ENCODE measurements at places on chromosomes 12 and 14.

- DNase-seq: no peak
Measured at GRCh38 chr12:65827342-65827741, 3.1 kb downstream of the HMGA2 start.

DNA sequence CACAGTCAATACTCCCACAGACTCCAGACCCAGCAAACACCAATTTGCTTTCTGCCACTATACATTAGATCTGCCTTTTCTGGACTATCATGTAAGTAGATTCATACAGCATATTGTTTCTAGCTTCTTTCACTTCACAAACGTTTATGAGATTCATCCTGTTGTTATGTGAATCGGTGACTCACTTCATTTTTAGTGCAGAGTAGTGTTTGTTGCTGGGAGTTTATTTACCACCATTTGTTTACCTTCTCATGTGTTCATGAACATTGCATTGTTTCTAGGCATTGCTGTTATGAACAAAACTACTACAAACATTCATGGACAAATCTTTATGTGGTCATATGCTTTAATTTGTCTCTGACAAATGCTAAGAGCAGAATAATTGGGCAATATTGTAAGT, 807.8 kb upstream of the TMEM132C start:
- DNase-seq: no peak

DNA sequence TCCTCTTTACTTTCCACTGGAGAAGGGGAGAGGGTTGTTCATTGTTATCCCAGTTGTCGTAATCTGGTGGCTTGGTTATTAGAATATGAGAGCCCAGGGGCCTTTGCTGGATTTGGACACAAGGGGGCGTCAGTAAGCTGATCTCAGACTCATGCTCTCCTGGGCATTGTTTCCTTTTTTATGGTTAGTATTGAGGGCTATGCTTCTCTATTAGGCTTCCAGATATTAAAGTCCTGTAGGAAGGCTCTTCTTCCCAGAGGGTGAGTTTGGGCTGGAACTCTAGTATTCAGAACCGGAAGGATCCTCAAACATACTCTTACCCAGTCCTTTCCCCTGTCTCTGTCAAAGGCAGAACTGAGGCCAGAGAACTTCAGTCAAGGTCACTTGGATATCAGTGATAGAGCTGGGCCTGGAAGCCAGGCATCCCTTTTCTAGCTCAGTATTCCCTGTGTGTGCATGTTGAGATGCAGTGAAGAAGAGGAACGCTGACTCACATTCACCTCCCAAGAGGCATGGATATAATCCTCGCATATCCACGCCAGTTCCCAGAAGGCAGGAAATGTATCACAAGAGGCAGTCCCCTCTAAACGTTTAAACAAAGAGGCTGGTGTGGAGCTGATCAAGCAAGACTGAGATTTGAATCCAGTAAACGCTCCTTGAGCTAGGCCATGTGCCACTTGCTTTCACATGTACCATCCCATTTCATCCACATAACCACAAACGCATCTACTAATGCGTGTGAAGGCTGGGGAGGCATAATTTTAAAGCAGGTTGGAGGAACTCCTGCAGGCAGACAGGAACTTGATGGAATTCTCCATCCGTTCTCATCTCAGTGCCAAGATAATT, 41.6 kb downstream of the UBE3B start:
- peak; percentile 64 for DNase-seq

DNA sequence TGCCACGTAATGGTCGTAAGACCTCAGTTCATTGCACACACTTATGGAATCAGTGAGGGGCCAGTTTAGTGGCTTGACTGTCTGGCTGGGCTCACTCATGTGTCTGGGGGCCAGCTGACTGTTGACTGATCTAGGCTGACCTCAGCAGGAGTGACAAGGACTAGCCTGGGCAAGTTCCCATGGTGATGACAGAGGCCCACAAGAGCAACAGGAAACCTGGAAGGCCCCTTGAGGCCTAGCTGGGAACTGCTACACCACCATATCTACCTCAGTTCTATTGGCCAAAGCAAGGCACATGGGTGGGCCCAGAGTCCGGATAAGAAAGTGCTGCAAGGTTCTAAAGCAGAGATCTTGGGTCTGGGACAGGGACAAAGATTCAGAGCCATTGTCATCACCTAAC, 21.3 kb upstream of the RFLNA start:
- no peak for DNase-seq

DNA sequence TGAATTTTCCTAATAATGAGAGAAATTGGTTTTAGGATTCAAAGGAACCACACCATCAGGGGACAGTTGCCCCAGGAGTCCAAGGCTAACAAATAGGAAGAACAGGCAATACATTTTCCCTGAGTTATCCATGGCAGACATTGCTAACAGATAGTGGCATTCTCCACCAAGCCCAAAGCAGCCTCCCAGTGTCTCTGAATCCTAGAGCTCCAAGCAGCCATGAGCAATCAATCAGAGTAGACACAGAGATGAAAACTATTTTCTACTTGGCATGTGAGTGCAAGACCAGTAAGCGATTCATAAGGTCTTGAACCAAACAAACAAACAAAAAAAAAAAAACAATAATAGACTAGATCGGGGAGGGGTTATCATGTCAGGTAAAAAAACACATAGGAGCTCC, 515.7 kb downstream of the MED13L start:
- DNase-seq: no peak

DNA sequence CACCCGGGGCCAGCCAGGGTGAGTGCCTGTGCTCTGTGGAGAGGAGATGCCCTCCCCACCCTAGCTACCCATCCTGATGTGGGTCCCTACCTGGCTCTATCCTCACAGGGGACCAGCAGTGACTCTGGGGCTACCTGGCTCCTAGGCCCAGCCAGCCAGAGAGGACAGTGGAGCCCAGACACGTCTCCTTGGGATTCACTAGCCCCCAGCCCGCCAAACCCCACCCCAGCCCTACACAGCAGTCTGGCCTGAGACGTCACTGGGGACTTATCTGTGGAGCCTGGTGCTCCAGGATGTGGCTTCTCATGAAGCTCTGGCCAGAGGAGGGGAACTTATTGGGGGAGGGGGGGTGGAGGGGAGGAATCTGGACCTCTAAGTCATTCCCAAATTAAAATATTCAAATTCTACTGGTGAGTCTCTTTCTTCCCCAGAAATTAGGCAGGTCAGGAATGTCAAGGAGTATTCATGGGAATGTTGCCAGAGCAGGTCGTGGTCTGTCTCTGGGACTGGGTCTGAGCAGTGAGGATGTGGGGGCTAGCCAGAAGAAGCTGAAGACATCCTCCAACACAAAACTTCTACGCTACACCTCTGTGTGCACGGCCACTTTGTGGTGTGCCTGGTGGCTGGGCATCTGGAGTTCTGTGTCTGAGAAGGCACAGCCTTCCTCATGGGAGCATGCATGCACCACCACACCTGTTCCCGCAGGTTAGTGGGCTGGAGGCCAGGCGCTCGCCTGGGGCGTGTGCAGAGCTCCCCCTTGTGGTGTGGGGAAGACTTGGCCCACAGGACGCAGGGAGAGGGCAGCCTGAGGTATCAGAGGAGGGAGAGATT, 2.7 kb downstream of the CMTM5 start:
- DNase-seq: peak; percentile 85

GRCh38 chr14:60332869-60333268, 83.8 kb downstream of the PPM1A start:
- DNase-seq: no peak

DNA sequence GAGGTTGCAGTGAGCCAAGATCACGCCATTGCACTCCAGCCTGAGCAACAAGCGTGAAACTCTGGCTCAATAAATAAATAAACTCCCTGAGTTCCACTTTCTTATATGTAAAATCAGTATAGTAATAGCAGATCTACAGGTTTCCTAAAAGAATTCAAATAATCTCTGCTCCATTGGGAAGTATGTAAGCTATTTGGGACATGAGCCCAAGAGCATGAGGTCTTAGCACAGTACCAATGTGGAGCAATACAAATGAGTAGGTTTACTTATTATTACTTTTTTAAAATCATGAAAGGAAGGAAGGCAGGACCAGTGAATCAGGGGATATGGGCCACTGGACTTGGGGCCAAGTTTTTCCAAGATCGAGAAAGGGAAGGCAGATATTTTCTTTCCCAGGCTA, 216.9 kb upstream of the DIO2 start:
- no peak for DNase-seq

DNA sequence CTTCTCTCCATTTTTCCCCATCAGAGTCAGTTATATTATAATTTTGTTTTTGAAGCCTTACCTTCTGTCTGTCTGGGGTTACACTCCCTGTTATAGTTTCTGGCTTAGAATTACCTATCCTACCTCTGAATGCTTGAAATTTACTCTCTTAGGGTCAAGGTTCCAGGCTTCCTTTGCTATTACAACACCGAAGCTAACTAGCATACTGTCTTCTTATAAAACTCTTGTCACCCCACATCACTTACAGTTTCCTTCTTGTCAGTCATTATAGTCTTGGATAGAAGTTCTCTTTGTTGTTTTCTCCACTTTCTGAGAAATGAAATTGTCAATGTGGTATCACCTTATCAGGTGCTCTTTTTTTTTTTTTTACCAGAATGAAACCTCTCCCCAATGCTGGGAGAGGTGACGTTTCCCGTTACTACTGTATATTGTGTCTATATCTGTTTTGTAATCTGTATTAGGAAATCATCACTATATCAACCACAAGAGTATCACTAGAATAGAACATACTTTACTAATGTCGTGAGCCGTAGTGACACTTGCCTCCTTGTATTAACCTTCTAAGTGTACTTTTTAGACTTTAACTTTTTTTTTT, 69.2 kb upstream of the PSMA6 start:
- no peak for DNase-seq

DNA sequence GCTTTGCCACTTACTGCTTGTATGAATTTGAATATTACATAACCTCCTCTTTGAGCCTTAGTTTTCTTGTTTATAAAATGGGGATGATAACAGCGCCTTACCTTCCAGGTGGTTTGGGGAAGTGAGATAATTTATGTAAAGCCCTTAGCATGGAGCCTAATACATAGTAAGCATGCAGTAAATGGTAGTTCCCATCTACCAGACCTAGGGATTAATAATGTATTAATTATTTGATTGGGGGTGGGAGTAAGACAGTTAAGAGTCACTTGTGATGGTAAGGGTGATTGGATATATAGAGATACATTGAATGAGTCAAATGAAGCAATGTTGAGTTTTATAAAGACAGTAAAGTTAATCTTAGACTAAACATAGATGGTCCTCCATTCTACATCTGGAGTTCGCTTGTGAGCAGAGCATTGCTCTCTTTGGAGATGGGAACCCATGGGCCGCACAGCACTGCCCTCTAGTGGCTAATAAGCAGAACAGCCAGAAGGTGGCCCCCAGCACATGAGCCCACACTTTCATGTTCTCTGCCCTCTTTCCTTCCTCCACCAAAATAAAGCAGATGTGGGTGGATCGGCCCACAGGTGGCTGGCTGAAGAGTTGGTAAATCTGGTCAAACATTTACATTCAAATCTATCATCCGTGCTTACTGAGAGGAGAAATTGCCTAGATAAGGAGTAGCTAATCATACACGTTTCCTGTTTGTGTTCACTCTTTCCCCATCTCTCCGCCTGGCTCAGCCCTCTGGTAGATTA, 26.5 kb upstream of the TAMALIN start:
- DNase-seq: peak; percentile 32

- DNase-seq: no peak
Measured at GRCh38 chr12:13023811-13024530, 20.2 kb upstream of the FAM234B start.

DNA sequence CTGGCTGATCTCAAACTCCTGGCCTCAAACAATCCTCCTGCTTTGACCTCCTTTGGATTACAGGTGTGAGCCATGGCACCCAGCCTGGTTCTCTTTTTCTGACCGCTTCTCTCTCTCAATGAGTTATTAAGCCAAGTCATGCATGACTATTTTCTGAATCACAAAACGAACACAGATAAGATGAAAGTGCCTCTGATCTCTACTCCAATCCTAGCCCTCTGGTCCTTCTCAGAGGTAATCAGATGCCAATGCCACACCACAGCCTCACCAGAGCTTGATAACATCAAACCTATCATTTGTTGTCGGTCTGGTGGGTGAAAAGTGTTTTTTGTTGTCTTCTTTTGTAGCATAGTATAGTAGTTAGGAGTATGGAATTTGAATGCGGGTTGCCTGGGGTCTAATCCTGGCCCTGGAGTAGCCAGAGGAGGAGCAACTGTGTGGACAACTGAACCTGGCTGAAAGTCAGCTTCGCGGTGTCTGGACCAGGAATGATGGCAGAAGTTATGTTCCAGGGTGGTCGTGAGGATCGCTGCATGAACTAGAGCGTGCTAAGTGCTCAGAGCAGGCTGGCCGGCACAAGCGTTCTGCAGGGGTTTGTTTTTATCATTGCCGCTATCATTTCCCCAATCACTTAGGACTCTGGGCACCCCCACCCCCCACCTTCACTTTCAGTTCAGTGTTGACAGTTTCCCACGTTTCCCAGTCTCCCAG, 77.9 kb downstream of the SPRING1 start:
- no peak for DNase-seq

DNA sequence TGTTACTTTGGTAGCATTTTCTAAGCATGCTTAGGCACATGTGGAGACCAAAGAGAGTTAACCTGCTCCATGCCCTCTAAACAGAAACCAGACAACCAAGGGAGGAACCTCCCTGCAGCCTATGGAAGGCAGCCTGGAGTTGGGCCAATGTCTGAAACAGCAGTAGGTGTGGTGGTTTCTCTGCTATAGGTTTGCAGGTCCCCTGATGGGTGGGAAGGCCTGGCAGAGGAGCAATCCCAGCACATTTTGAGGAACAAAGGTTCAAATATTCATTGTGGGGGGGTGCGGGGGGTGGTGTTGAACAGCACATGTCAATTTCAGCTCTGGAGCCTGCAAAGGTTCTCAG, 65.4 kb downstream of the DACT1 start:
- no peak for DNase-seq

DNA sequence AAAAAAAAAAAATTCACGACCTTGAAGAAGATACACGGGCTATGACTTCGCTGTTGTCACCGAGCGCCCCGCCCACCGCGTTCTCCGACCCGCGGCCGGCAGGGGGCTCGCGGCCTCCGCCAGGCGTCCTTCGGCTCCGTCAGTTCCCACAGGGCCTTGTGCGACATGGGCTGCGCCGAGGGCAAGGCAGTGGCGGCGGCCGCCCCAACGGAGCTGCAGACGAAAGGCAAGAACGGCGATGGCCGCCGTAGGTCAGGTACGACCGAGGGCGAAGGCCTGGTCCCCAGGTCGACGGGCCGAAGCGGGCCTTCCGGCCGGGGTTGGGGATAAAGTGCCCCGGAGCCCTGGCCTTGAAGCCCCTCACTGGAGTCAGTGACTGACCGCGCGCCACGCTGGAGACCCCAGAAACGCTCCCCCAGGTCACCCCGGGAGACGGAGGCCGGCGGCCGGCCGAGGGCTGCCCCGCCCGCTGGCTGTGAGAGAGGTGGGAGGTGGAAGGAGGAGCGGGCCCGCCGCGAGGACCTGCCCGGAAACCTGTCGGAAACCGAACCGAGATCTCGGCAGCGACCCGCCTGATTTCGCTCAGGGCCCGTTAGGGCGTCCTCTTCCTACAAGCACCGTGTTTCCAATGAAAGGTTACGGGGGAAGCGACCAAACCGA, at the start of gene TXNRD1:
TSS of gene TXNRD1 (plus strand) at position 142 of the 660 bp plus-strand sequence. CDS start at position 166, 24 bp downstream.
- DNase-seq: no peak

- DNase-seq: no peak
Measured at GRCh38 chr14:87407344-87407743, 585.6 kb downstream of the GALC start.
